IMR-90 (cell line): ENCODE measurements at places on chromosomes 2 and 18. TPM values are rescaled to one million over a fixed set of nuclear protein-coding genes. Genes with fewer than 3 reads are reported as not detected.

DNA sequence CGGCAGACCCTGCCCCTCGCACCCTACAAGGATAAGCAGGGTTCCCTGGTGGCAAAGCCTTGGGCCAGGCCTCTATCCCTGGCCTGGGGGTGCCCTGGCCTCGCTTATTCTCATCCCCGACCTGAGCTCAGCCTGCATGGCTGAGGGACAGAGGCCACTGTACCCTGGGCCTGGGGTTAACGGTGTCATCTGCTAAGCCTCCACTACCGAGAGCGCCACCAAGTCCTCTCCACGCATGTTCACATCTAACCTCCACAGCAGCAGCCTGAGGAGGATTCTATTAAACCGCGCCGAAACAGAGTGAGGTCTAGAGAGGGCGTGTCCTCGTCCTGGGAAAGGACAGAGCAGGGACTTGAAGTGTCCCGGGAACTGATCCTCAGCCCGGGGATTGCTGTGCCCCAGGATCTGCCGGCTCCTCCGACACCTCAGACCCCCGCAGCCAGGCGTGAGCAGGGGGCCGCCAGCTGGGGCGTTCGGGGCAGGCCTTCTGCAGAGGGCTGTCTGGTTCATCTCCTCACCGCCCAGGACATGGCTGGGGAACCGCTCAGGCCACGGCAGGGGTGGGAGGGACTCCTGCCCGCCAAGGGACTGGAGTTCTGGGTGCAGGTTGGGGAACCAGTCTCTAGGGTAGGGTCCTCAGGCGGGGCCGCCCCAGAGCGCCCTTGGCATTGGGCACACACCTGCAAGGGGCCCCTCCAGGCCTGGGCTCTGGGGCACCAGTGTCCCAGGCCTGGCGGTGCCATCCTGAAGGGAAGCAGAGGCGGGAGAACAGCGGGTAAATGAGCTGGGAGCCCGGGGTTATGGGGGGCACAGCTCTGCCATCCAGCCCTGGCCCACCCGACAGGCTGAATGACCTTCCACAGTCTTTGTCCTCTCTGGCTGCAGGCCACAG is 68.0 kb upstream of the SMAD7 start:
- no peak overlapping the region for H3K4me3 ChIP-seq
- H3K27me3 ChIP-seq = no peaks in the 10 kb centered on the region
- peaks cover 12% of the 10 kb centered on the region for H3K4me1 ChIP-seq
- no peak overlapping the region for H3K27ac ChIP-seq
- DNase-seq = no peak
- no peaks in the 10 kb centered on the region for H3K36me3 ChIP-seq

- H3K4me3 ChIP-seq = no peak overlapping the region
- H3K36me3 ChIP-seq = no peaks in the 10 kb centered on the region
- H3K27ac ChIP-seq = no peak overlapping the region
- H3K27me3 ChIP-seq = no peaks in the 10 kb centered on the region
- no peak for DNase-seq
- peaks cover 3% of the 10 kb centered on the region for H3K4me1 ChIP-seq
These were observed 47.1 kb downstream of the SLC40A1 start for GRCh38 chr2:189533288-189534035.

GRCh38 chr2:203453858-203454451 is 81.1 kb downstream of the RAPH1 start:
- H3K4me3 ChIP-seq = no peak overlapping the region
- peaks cover 11% of the 10 kb centered on the region for H3K4me1 ChIP-seq
- H3K27me3 ChIP-seq = no peaks in the 10 kb centered on the region
- peak; percentile 72 for DNase-seq

- no peaks in the 10 kb centered on the region for H3K27me3 ChIP-seq
- H3K27ac ChIP-seq = no peak overlapping the region
- H3K36me3 ChIP-seq = no peaks in the 10 kb centered on the region
- no peaks in the 10 kb centered on the region for H3K4me1 ChIP-seq
These were observed 93.3 kb upstream of the PAPOLG start for GRCh38 chr2:60662781-60663180.

- no peaks in the 10 kb centered on the region for H3K4me1 ChIP-seq
- H3K36me3 ChIP-seq = no peaks in the 10 kb centered on the region
- DNase-seq = no peak
- no peaks in the 10 kb centered on the region for H3K27me3 ChIP-seq
These were observed 400.6 kb downstream of the THSD7B start for GRCh38 chr2:137165968-137166367.

DNA sequence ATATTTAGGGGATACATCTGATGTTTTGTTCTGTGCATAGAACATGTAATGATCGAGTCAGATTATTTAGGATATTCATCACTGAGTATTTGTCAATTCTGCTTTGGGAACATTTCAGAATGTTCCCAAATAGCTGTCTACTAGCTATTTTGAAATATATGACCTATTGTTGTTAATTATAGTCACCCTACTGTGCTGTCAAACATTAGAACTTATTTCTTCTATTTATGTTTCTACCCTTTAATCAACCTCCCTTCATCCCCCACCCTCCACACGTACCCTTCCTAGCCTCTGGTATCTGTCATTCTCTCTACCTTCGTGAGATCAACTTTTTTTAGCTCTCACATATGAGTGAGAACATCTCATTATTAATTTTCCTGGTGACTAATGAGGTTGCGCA is 40.9 kb downstream of the ANKRD12 start:
- peaks cover 3% of the 10 kb centered on the region for H3K36me3 ChIP-seq
- H3K4me1 ChIP-seq = peaks cover 1% of the 10 kb centered on the region; the same call in 1 of the 2 replicates
- H3K4me3 ChIP-seq = no peak overlapping the region
- no peak overlapping the region for H3K27ac ChIP-seq
- no peak for DNase-seq

- H3K27ac ChIP-seq = peak overlapping the region; percentile 5; the same call in 1 of the 2 replicates
- no peaks in the 10 kb centered on the region for H3K36me3 ChIP-seq
- no peaks in the 10 kb centered on the region for H3K27me3 ChIP-seq
- DNase-seq = peak; percentile 98
- H3K4me3 ChIP-seq = no peak overlapping the region
These were observed 420.0 kb downstream of the ZEB2 start for GRCh38 chr2:144099780-144100377.

GRCh38 chr2:220703279-220703678 is 868.8 kb downstream of the EPHA4 start:
- H3K4me1 ChIP-seq = no peaks in the 10 kb centered on the region
- H3K4me3 ChIP-seq = no peak overlapping the region
- no peaks in the 10 kb centered on the region for H3K27me3 ChIP-seq
- DNase-seq = peak; percentile 30
- no peak overlapping the region for H3K27ac ChIP-seq
- no peaks in the 10 kb centered on the region for H3K36me3 ChIP-seq

DNA sequence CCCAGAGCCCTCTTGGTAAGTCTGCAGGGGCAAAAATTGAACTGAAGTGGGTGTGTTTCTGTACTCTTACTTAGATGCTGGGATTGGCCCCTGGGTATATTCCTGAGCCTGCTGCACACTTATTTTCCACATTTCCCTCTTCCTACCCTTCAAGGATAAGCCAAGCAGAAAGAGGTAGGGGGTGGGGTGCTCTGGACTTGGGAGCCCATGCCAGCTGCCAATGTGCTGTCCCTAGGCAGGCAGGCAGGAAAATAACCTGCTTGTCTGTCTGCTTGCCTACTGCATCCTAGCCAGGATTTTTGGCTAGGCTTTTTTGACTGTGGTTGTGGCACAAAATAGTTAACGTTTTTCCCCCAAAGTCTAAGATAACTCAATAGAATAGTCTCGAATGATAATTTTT is 234.3 kb downstream of the ALK start:
- no peak for DNase-seq
- no peaks in the 10 kb centered on the region for H3K36me3 ChIP-seq
- no peaks in the 10 kb centered on the region for H3K4me1 ChIP-seq
- no peak overlapping the region for H3K27ac ChIP-seq
- H3K4me3 ChIP-seq = no peak overlapping the region

DNA sequence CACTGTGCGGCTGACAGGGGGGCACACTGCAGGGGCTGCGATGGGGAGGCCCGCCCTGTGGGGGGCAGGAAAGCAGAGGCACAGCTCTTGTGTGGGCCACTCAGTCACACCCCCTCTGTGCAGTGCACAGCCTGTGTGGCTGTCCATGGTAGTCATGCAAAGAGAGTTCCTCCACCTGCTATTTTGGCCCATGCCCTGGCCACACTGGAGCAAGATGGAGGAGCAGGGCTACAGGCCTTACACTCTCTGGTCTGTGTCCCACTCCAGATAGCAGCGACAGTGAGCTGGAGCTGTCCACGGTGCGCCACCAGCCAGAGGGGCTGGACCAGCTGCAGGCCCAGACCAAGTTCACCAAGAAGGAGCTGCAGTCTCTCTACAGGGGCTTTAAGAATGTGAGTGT is 28.5 kb upstream of the FAHD2A start:
- H3K27ac ChIP-seq = no peak overlapping the region
- H3K4me1 ChIP-seq = no peaks in the 10 kb centered on the region
- H3K36me3 ChIP-seq = no peaks in the 10 kb centered on the region; the same call in 1 of the 2 replicates
- H3K27me3 ChIP-seq = peaks cover 2% of the 10 kb centered on the region; the same call in 1 of the 2 replicates

- H3K4me3 ChIP-seq = no peak overlapping the region
- DNase-seq = peak; percentile 56
- H3K27me3 ChIP-seq = no peaks in the 10 kb centered on the region
- peaks cover 35% of the 10 kb centered on the region for H3K4me1 ChIP-seq
- peak overlapping the region; percentile 81 for H3K27ac ChIP-seq
These were observed 288.5 kb downstream of the TNS1 start for GRCh38 chr2:217714287-217714751.

DNA sequence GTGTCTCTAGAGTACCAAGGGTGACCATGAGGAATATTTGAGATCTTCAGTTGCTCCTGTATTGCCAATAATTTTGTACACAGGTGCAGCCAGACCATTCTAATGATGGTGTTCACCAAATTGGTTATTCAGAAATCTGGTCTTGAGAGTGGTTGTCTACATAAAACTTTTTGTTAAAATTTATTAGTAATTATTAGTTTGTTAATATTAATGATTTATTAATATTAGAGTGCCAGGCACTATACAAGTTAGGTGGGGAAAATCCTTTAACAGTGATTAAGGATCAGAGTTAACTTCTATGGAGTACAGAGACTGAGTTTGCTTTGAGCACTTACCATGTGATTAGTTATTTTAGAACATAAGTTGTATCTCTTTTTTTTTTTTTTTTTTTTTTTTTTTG is 9.0 kb downstream of the EIF5B start:
- no peaks in the 10 kb centered on the region for H3K27me3 ChIP-seq
- no peak overlapping the region for H3K27ac ChIP-seq
- no peaks in the 10 kb centered on the region for H3K4me1 ChIP-seq
- no peak overlapping the region for H3K4me3 ChIP-seq
- no peak for DNase-seq

GRCh38 chr2:143150287-143150686 is 21.1 kb downstream of the ARHGAP15 start:
- H3K36me3 ChIP-seq = no peaks in the 10 kb centered on the region
- DNase-seq = no peak
- no peaks in the 10 kb centered on the region for H3K4me1 ChIP-seq
- no peak overlapping the region for H3K27ac ChIP-seq
- H3K4me3 ChIP-seq = no peak overlapping the region

- no peak for DNase-seq
- no peak overlapping the region for H3K4me3 ChIP-seq
- no peaks in the 10 kb centered on the region for H3K4me1 ChIP-seq
- no peak overlapping the region for H3K27ac ChIP-seq
These were observed 220.8 kb downstream of the TFCP2L1 start for GRCh38 chr2:121064186-121064585.

DNA sequence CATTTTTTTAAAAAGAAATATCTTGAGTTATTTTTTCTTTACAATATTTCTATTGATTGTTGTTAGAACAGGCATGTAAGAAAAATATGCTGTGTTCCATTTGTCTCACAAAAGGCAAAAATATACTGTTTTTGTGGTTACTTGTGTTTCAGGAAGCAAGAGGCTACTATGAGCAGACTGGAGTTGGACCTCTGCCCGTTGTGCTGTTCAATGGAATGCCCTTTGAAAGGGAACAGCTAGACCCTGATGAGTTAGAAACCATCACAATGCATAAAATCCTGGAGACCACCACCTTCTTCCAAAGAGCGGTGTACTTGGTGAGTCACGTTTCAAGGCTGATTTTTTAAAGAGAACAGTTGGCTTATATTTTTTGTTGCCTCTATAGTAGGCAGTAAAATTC is 54.7 kb downstream of the UGGT1 start:
- H3K27me3 ChIP-seq = no peaks in the 10 kb centered on the region
- H3K4me1 ChIP-seq = no peaks in the 10 kb centered on the region
- peaks cover 27% of the 10 kb centered on the region for H3K36me3 ChIP-seq
- no peak overlapping the region for H3K4me3 ChIP-seq
- peak; percentile 24 for DNase-seq
- no peak overlapping the region for H3K27ac ChIP-seq

- H3K4me3 ChIP-seq = no peak overlapping the region
- H3K36me3 ChIP-seq = no peaks in the 10 kb centered on the region
These were observed 405.3 kb downstream of the LPIN1 start for GRCh38 chr2:12151716-12152115.

DNA sequence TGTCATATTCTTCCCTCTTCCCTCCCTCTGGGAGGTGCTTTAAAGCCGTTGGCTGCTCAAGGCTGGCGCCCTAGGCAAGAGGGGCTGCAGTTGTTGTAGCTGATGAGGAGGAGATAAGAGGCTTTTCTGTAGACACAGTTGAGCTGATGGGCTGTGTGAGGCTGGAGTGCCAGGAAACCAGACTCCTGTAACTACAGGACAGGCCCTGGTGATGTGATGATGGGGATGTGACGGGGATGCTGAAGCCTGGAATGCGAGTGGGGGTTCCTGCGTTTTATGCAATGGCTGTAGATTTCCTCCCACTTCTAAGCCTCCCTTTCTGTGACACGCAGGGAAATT is 5.7 kb upstream of the EFR3B start:
- peaks cover 59% of the 10 kb centered on the region for H3K27me3 ChIP-seq
- no peaks in the 10 kb centered on the region for H3K36me3 ChIP-seq
- DNase-seq = no peak
- no peaks in the 10 kb centered on the region; the same call in 1 of the 2 replicates for H3K4me1 ChIP-seq
- no peak overlapping the region for H3K4me3 ChIP-seq

DNA sequence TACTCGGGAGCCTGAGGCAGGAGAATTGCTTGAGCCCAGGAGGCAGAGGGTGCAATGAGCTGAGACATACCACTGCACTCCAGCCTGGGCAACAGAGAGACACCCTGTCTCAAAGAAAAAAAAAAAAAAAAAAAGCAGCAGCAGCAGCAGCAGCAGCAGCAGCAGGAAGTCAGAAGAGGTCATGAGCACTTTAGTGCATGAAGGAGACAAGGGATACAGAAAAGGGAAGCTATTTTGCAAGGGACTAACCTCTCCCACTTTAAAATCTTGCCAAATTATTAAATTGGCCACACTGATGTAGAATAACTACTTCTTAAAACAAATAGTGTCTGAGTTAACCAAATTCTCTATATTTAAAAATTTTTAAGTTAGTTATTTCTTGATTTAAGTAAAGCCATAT is 113.4 kb upstream of the PDE1A start:
- no peaks in the 10 kb centered on the region for H3K36me3 ChIP-seq
- peaks cover 2% of the 10 kb centered on the region; the same call in 1 of the 2 replicates for H3K4me1 ChIP-seq
- no peak overlapping the region for H3K27ac ChIP-seq

DNA sequence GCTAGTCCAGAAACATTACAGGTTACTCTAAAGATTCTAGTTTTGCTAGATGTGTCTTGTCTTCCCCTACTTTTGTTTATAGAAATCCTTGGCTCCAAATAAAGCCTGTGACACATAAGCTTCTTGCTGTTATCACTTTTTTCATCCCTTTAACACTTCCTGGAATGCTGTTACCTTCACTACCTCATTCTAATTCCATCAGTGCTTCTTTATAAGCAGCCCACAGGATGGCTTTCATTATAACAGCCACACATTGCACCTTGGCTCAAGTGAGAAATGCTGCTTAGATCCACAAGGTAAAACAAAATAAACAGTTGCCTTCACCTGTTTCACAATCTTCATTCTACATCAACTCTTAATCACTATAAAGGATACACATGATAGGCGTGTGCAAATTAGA is 221.7 kb downstream of the SLC8A1 start:
- no peak overlapping the region for H3K27ac ChIP-seq
- DNase-seq = no peak
- H3K4me1 ChIP-seq = peaks cover 6% of the 10 kb centered on the region

MEP1B gene
- not detected in 2 replicates for total RNA-seq

BOLL gene
- total RNA-seq = not detected in 2 replicates

IL18R1 gene
- 0.18 and 0.28 TPM in 2 replicates for total RNA-seq

ZC3H6 gene
- 2.0 and 2.2 TPM in 2 replicates for total RNA-seq

SCYGR4 gene
- total RNA-seq = not detected in 2 replicates

CNTNAP5 gene
- total RNA-seq = not detected in 2 replicates

TRIM43 gene
- total RNA-seq = not detected in 2 replicates
